ENCODE measurements at places on chromosomes 11 and 22. TPM values are rescaled to one million over a fixed set of nuclear protein-coding genes. Genes with fewer than 3 reads are reported as not detected.

- no peak overlapping the region for H3K27ac ChIP-seq
- H3K4me3 ChIP-seq, result no peak overlapping the region
- no peaks in the 10 kb centered on the region for H3K4me1 ChIP-seq
- no peaks in the 10 kb centered on the region for H3K36me3 ChIP-seq
- peaks cover 20% of the 10 kb centered on the region for H3K27me3 ChIP-seq
Measured at GRCh38 chr11:114284021-114284420, 12.2 kb upstream of the NNMT start.

DNA sequence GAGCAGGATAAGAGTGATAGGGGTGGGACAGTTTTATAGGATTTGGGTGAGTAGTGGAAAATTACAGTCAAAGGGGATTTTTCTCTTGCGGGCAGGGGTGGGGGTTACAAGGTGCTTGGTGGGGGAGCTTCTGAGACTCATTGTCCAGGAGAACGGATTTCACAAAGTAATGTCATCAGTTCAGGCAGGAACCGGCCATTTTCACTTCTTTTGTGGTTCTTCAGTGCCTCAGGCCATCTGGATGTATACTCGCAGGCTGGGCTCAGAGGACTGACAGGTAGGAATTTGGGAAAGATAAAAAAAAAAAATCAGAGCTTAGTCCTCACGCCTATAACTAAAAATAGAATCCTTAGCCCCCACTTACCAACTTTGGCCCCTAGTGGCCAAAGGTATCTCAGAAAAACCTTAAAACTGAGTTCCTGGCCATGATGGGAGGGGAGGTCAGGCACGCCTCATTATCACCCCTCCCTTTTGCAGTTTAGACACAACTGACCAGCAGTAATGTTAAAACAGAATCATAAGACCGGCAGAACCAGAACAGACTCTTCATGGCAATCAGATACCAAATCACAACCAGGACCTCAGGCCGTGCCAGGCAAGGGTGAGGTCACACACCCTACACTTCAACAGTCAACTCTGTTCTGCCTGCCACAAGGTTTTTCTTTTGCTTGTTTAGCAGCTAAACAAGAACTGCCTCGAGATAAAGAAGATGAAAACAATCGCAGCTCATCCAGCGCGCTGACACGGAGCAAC, 8.9 kb upstream of the APOBEC3G start:
- H3K27me3 ChIP-seq, result no peaks in the 10 kb centered on the region
- H3K4me3 ChIP-seq, result no peak overlapping the region
- H3K27ac ChIP-seq, result no peak overlapping the region
- H3K4me1 ChIP-seq, result peaks cover 5% of the 10 kb centered on the region
- no peak for DNase-seq

DNA sequence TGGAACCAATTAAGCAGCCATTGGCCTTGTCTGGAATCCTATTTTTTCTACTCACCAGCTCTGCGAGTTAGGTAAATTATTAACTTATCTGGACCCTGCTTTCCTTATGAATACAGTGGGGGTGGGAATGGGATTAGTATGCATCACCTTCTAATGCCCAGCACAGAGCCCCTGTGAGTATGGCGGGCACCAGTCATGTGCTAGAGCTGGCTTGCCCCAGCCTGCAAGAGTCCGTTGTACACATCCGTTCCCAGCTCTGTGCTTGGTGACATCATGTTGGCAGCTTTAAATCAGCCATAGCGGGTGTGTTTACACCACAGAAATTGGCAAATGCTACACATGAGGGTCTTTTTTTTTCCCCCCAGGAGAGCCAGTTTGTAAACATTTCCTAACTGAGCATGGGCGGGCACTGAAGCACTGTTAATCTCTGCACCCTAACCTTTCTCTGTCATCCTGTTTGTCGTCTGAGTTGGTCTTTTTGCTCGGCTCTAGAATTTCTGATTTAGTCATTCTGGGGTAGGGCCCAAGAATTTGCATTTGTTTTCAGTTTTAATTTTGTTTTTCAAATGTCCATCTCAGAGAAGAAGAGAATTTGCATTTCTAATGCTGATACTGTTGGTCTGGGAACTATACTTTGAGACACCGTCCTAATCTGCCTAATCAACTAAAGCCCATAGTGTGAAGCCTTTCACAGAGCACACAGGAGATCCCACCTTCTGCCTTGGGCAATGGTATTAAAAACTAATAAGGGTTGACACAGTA, 130.3 kb upstream of the TBCEL start:
- peaks cover 4% of the 10 kb centered on the region for H3K27me3 ChIP-seq
- no peak for DNase-seq
- H3K36me3 ChIP-seq, result no peaks in the 10 kb centered on the region
- H3K4me3 ChIP-seq, result no peak overlapping the region
- H3K27ac ChIP-seq, result no peak overlapping the region
- no peaks in the 10 kb centered on the region for H3K4me1 ChIP-seq

GRCh38 chr11:7893796-7894195, 37.3 kb downstream of the OR10A6 start:
- DNase-seq, result no peak
- no peaks in the 10 kb centered on the region for H3K27me3 ChIP-seq
- no peak overlapping the region for H3K4me3 ChIP-seq
- H3K27ac ChIP-seq, result no peak overlapping the region
- H3K36me3 ChIP-seq, result no peaks in the 10 kb centered on the region
- H3K4me1 ChIP-seq, result no peaks in the 10 kb centered on the region

HINFP gene
- total RNA-seq, result 35.2 TPM

KCTD14 gene
- total RNA-seq, result 0.16 TPM

DERL3 gene
- 18.8 TPM for total RNA-seq

VEGFB gene
- 55.5 TPM for total RNA-seq

Measured in activated T-helper 1 cell treated with anti-CD3 and anti-CD28 coated beads, Interleukin-12 subunit alpha, Interleukin-12 subunit beta, Interleukin-2, Interleukin-4 antibody, amounts not matched to agents 30 ng/mL and 10 ng/mL and 1 ng/mL, durations not matched to agents 14 hours and 24 hours and 36 hours (primary cell).